Anterior cingulate cortex (tissue), 58 donors: ENCODE measurements at places on chromosomes 16 and 17.

DNA sequence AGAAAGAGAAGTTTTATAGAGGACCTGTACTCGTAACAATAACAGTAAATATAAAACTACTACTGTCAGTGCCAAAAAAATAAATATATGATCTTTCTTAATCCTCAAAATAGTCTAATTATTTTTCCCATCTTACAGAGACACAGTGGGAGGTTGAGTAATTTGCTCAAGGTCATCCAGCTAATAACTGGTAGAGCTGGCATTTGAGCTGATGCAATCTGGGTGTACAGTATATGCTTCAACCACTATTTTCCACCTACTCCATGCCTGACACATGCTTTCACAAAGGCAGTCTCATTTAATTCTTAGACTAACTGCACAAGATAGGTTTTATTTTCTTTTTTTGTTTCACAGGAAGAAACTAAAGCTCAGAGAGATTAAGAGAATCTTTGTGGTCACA, 33.6 kb downstream of the PIGL start:
- no peak for DNase-seq

- DNase-seq: no peak
Observed at GRCh38 chr17:51435641-51436091, 175.3 kb downstream of the UTP18 start.

GRCh38 chr16:74709441-74709877, 8.8 kb upstream of the MLKL start:
- peak; percentile 33 for DNase-seq

DNA sequence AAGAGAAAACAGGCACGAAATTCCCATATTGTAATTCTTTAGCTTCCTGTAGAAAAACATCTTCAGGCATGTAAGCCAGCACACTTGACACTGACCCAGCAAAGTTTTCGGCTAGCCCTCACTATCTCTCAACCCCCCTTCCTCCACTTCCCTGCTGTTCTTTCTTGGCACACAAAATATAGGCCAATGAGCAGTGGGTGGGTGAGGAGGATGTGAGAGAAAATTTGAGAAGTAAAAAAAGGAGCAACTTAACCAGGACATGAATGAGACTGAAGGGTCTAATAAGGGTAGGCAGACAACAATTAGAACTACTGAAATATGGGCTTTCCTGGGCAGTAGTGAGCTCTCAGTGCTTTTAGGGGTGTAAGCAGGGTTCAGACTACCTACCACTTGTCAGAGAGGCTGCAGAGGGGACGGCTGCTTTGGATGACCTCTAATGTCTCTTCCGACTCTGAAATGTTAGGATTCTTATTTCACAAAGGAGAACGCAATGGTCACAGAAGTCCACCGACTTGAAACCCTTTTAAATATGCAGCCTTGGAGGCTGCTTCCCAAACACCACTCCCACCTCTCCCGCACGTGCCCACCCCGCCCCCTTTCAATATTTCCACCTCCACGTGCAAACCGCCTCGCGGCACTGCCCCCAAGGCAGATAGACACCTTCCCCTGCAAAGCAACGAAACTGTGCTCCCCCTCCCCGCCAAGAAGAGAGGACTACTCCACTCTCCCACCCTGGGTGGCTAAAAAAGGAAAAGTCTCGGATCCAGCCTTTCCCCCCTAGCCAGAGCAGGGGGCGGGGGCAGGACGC, 889 bp downstream of the MBTD1 start:
- no peak for DNase-seq

DNA sequence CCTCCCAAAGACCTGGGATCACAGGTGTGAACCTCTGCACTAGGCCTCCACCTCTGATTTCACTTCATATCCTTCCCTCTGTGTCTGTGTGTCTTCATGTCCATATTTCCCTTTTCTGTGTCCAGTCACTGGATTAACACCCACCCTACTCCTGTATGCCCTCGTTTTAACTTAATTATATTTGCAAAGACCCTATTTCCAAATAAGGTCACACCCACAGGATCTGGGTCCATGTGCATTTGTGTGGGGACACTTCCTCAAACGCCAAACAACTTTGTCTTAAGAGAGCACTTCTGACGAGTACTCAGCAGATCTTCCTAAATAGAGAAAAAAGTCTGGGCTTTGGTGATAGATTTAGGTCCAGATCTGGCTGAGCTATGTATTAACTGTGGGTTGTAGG, 56.3 kb downstream of the MPHOSPH6 start:
- DNase-seq: no peak

DNA sequence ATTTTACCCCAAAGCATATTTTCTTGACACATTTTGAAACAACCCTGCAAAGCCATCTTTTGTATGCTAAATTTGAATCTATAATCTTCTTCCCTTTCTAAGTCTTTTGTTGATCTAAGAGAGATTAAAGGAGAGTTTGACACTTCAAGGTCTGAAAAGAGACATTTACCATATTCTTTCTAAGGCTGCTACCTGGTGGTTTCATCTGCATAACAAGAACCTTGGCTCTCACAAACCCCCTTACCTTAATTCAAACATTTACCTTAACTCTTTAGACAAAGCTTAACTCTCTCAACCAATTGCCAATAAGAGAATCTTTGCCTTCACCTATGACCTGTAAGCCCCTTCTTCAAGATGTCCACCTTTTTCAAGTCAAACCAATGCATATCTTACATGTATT, 1143.6 kb downstream of the CDH11 start:
- DNase-seq: no peak

GRCh38 chr16:78786635-78787034, 687.2 kb downstream of the WWOX start:
- no peak for DNase-seq

DNA sequence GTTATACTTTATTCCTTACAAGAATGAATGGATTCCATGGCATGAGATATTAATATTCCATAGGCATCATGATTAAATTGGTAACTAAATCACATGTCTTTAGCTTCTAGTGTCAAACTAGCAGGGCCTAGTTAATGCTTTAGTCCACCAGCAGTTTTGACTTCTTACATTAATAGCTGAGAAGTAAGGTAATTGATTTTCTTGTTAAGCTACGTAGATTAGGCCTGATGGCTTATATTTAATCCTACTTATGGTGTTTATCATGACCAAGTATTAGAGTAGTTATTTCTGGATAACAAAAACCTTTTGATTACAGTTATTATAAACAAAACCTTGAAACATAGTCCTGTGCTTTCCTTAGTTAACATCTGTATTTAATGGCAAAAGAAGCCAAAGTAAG, 184.5 kb downstream of the TANC2 start:
- DNase-seq: no peak

GRCh38 chr17:43010667-43011308, 4.2 kb downstream of the IFI35 start:
- no peak for DNase-seq

DNA sequence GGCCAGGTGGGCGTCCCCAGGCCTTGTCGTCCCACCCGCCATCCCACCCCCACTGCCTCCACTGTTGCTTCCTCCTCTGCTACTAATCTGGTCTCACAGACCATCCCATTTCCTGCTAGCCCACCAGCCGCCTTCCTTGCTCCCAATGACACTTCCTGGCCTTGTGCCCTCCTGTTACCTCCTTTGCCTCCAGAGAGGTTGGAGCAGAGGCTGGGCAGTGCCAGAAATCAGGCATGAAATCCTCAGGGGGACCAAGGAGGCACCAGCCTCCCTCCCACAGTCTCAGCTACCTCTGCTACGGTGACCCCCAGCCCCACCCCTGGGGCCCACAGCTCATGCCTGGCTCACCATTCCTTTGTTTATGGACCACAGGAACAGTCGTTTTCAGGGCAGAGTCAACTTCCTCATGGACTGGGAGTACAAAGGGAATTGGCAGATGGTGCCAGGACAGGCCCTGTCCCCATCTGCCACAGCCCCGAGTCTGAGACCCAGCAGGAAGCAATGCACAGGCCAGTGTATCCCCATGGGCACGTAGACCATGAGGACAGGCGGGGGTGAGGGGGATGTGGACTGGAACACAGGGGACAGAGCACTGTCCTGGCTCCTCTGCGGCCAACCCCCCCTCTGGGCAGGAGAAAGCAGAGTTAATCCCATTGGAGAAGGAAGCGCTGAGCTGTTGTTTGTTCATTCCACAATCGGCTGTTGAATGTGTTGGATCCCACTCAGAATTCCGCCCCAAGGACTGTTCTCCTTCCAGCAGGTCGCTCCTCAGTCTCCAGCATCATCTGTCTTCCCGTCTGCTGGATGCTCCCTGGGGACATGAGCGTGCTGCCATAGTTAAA, 2.2 kb upstream of the CDH5 start:
- DNase-seq: no peak

GRCh38 chr16:12590409-12590808, 213.3 kb downstream of the CPPED1 start:
- DNase-seq: no peak

DNA sequence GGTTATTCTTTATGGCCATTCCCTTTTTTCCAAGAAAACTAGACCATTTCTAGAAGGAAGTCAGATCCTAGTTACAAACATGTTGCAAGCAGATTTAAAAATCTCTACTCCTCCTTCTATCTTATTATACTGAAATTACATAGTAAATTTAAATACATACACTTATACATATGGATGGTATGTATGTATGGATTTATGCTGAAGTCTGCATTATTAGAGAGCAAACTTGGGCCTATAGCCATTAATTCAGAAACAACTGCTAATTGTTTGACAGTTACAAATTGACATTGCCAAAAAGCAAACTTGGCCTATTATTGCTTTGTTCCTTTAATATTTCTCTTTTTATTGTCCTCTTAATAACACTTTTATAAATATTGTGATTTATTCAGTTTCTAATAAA, 67.1 kb downstream of the NFAT5 start:
- DNase-seq: no peak

GRCh38 chr17:41532947-41533570, 5.0 kb upstream of the KRT19 start:
- no peak for DNase-seq

GRCh38 chr16:6018848-6019489, 921.4 kb upstream of the EEF2KMT start:
- no peak for DNase-seq

DNA sequence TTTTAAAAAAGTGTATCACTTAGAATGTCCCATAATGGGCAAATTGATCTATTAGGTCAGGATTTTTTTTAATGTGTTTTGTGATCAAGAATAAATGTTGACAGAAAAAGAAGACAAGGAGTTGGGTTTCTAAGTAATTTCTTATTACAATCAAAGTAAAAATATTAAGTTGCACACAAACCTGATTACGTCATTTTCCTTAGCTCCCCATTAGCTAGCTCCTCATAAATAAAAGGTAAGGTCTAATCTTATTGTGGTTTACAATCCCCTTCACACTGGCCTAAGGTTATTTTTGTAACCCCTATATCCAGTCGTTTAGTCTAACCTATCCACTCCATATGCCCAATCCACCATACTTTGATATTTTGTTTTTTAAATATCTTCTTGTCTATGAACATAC, 7.6 kb downstream of the CA10 start:
- DNase-seq: no peak

DNA sequence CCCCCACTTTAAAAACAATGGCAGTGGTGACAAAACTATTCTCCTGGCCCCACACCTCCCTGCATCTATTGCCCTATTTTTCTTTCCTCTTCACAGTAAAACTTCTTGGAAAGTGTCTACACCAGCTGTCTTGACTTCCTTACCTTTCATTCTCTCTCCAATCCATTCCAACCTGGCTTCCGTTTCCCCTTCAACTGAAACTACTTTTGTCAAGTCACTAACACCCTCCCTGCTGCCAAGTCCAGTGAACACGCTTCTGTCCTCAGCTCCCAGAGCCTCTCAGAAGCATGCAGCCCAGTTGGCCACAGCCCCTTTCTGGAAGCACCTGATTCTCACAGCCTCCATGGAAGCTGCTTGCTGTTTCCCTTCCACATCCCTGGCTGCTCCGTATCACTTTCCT, 4.0 kb upstream of the SCN4A start:
- DNase-seq: no peak

DNA sequence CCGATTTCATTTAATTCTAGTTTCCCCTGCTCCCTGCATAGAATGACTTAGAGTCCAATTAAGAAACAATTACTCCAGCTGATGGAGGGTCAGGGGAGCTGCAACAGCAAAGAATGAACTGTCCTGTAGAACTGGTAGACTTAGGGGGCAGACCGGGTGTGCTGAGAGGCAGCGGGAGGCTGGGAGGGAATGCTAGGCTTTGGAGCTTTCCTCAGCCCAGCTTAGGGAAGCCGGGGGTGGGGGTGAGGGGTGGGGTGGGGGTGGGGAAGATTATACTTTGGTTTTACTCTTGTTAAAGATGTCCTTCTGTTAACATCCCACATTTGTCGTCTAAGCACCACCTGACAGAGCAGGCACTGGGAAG, 458.6 kb upstream of the ASIC2 start:
- DNase-seq: no peak

- no peak for DNase-seq
Observed at GRCh38 chr17:56834380-56835263, 671 bp downstream of the DGKE start.

- no peak for DNase-seq
Observed at GRCh38 chr16:75026892-75027391, 28.1 kb downstream of the ZNRF1 start.

DNA sequence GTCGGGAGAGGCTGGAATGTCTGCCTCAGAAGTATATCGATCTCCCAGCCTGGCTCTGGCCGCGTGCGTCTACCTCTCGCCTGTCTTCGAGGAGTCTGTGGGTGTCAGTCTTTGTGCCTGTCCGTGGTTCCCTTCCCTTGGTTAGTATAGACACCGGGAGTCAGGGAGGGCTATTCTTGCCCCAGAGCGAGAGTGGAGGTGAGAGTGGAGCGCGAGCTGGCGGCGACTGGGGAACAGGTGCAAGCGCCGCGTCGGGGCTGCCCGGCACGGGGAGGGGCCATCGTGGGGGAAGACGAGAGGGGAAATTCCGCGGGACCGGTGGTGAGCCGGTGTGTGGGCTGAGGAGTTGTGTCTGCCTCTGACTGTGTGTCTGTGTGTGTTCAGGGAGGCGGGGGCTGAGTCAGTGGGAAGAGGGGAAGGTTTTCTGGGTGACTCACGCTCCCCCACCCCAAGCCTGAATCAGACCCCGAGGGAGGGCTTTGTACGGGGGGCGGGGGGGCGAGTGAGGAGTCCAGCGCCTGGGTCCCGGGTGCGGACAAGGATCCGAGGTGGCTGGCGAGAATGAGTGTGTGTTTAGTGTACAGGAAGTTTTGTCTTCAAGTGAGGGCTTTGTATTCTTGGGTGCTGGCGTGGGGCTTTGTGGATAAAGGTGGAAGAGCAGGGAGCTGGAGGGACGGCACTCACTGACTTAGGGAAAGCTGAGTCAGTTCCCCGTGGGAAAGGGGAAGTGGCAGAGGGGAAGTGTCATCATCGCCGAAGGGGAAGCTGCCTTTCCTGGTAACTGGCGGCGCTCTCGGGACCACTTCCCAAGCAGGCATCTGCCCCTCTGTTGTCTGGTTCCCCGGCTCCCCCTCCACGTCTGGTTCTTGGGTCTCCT, 8.6 kb downstream of the KDM6B start:
- peak; percentile 59 for DNase-seq

GRCh38 chr17:45923511-45924268, 29.3 kb downstream of the MAPT start:
- DNase-seq: no peak

DNA sequence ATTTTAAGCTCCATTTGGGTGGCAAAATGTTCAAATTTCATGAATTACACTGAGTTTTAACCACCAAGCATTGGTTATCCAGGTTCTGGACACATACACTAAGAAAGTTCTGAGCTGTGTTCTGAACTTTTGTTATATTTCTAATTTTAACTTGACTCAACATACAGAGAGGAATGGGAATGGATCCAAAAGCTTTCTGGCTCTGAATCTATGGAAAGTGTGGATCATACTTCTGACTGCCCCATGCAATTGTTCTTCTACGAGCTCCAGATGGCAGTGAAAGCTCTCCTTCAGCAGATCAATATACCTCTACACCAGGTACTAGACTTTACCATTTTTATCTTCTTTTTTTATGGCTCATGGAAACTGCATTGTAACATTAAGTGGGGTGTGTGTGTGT, 113.0 kb upstream of the NOG start:
- no peak for DNase-seq
